Renal cortex interstitium (tissue), 15 donors: ENCODE measurements at places on chromosomes 3 and 15. TPM values are rescaled to one million over a fixed set of nuclear protein-coding genes. Genes with fewer than 3 reads are reported as not detected.

GRCh38 chr15:84840255-84840654 is 23.1 kb downstream of the ALPK3 start:
- DNase-seq, result no peak

DNA sequence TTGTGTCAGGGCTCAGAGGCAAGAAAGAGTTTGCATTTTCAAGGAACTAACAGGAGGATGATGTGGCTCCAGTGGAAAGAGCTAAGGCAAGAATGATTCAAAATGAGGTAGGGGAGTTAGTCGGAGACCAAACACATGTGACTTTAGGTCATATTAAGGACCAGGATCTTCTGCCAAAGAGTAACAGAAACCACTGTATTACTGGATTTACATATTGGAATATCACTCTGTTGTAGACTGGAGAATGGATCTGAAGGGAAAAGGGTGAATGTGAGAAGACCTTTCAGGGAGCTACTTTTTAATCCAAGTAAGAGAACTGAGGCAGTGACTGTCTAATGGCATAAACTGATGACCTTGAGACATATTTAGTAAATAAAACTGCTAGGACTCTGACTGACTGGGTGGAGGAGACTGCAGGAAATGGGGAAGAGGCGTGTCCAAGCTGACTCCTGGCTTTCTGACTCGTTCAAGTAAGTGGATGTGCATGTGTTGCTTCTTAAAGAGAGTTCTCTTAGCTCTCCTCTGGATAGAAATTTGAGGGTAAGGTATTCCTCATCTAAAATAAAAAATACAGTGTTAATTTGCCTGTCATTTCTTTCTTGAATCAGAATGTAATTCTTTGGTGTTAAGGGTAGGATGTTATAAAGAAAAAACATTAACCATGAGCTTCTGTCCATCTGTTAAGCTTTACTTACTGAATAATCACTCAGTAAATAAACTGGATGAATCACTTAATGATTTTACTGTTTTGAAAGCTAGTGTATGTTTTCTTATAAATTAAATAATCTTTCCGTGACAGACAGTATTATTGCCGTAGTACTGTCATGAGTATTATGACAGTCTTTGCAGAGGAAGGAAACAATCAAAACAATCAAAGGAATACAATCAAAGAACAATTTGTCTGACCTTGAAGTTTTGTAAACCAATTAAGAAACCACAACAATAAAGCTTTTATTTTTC is 58.3 kb upstream of the CFAP20DC start:
- DNase-seq, result no peak

DNA sequence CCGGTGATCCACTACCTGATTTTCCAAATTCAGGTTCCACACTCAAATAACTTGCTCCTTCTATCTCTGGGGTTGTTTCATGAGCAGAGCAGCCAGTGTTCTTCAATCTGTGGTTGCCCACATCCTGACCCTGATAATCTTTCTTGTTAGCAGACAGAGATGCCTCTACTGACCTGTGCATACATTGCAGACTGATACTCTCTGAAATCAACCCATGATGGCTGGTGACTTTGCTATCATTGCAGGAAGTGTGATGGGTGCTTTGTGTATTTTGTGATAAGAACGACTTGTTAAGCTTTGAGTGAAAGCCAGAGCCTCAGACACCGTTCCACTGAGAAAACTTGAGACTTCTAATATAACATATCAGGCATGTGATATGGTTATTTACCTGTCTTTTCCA is 39.9 kb downstream of the GATM start:
- DNase-seq, result no peak

DNA sequence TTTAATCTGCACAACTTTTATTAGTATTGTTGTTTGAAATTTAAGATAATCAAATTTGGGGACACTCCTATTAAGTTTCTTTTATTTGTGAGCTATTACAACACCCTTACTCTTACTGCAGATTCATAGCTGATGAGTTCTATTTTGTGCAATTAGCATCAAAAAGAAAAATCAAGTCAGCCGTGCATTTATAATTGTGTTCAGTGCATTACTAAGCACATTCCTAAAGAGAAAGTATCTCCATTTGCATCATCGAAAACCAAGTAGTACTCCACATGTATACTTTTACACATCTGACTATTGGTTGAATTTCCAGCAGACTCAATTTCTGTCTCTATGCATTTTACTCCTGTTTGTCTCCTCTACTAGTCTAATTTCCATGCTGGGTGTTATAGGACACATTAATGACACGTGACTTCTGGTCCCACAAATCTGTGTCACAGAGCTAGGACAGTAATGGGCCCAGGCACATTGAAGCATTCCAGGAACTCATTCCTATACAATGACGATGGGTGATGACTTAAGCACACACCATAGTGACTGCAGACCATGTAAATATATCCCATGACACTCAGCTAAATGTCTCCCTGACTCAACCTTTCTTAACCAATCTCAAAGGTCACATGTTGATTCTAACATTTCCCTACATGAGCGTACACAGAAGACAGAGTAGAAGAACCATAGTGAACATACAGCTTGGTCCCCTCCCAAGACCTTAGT is 477.5 kb downstream of the LPP start:
- no peak for DNase-seq

- DNase-seq, result no peak
Observed at GRCh38 chr3:31502803-31503221, 29.9 kb upstream of the STT3B start.

- DNase-seq, result no peak
Observed at GRCh38 chr3:97264180-97264579, 449.8 kb downstream of the EPHA6 start.

DNA sequence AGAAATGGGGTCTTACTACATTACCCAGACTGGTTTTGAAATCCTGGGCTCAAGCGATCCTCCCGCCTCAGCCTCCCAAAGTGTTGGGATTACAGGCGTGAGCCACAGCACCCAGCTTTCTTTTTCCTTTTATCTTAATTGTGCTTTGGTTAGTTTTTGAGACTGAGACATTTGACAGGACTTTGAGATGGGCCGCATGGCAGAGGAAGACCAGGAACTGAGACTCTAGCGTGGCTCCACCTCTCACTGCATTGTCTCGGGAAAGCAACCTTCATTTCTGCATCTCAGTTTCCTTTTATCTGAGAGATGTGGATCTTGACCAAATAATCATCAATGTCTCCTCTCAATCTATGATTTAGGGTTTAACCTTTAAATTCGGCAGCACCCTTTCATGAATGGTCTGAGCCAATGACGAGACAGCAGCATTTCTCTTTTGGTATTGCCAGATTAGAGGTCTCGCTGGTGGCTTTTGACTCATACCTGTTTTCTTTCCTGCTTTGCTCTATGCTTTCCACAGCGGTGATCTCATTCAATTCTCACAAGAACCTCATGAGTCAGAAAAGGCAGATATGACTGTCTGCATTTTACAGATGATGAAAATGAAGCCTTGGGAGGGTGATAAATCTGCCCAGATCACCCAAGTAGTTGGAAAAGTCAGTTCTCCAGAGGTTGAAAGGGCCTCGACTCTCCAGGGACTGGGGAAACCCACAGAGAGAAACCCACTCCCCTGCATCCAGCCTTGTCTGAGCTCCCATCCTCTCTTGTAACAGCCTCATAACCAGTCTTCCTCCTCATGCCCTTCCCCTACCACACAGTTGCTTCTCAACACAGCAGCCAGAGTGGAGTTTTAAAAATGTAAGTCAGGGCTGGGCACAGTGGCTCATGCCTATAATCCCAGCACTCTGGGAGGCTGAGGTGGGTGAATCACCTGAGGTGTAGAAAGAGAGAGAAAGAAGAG is 84.8 kb upstream of the FOXB1 start:
- DNase-seq, result no peak

DNA sequence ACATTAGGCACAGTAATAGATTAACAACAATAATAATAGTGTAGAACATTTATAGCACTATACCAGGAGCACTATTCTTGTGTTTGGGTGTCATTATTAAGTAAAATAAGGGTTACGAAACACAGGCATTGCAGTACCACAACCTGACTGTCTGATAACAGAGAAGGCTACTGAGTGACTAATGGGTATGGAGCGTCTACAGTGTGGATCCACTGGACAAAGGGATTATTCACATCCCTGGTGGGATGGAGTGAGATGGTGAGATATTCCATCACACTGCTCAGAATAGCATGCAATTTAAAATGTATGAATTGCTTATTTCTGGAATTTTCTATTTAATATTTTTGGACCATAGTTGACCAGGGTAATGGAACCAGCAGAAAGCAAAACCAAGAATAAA is 18.2 kb downstream of the MINDY4B start:
- no peak for DNase-seq

- no peak for DNase-seq
Observed at GRCh38 chr15:62138124-62138523, 27.0 kb downstream of the C2CD4B start.

DNA sequence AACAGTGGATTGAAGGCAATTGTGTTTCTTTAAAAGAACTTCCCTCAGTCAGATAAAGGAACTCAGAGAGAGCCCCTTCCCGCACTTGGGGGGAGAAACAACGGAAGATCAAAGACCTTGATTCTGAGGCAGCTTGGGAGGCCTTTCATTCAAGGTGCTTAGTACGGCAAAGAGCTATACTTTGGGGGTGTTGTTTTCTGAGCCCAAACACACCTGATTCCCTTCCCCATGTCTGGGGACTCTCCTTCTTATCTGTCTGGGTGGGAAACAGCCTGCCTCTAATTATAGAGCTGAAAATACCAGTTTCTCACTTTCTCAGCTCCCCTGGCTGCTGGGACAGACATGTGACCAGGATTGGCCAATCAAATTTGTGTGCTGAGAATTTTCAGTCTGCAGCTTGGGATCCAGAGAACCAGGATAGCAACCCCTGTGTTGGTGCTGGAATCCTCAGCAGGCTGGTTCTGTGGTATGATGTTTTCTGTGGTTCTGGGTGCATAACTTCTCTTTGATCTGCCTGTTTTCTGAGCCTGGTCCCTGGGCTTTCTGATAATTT is 19.4 kb upstream of the IQCF6 start:
- no peak for DNase-seq

- no peak for DNase-seq
Observed at GRCh38 chr3:50130436-50130835, 24.7 kb upstream of the SEMA3F start.

- DNase-seq, result no peak
Observed at GRCh38 chr15:30990036-30990435, 1.4 kb downstream of the MTMR10 start.

DNA sequence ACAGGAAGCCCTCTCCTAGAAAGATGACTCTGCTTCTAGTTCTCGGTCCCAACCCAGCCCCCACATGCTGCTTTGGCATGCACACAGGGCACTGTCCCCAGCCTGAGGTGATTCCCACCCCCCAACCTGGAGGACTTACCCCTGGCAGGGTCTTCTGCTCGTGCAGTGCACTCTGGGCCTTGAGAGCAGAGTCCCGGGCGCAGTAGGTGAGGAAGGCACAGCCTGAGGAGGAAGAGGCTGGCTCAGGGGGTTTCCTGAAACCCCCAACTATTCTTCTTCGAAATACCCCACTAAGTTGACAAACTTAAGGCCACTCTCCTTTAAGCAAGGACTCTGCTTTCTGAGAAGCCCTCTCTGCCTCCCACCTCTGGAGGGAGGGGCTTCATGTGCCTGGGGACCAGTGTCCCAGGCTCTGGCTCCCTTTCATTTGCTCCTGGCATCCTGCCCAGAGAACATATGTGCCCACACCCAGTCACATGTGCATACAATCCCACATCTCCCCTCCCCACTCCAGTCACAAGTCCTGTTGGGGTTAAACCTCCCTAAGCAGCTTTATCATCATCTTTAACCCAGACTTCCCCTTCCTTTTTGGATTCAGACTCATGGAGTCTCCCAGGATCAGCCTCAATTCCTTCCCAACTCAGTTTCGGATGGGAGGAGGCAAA is 4.1 kb downstream of the CELF6 start:
- DNase-seq, result no peak

DNA sequence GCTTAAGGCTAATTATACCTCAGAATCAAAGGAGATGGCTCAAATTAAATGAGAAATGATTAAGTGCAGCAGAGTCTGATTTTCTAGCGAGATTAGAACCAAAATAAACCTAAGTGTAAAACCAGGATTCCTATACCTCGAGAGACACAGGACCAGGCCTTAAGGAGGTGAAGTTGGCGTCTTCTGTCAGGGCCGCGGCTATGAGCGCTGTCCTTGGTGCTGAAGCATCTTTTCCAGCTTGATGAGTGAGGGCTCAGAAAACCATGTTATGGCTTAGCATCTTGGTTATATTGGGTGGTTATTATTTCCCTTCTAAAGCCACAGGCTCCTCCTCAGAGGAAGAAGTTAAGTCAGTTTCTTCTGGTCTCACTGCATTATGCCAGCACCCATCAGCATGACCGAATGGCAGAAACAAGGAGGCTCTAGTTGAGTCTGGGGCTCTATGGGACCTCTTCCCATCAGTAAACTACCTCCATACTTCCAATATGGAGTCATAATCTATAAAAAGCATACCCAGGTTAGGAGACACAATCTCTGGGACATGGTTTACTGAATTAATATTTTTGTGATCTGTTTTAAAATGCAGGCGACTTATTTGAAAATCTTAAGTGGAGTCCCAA is 120.1 kb upstream of the NMNAT3 start:
- DNase-seq, result peak; percentile 51

GRCh38 chr15:85913461-85913860 is 118.7 kb upstream of the KLHL25 start:
- DNase-seq, result no peak

Gene BFSP2
- polyA plus RNA-seq, result 0.32 TPM

Gene MKRN3
- polyA plus RNA-seq, result 1.3 TPM

Gene OSBPL10
- polyA plus RNA-seq, result 19.9 TPM

Gene GOLGA6L4
- polyA plus RNA-seq, result 11.5 TPM

Gene CACNA2D2
- 14.0 TPM for polyA plus RNA-seq
